ENCODE measurements at places on chromosomes 11 and 22. TPM values are rescaled to one million over a fixed set of nuclear protein-coding genes. Genes with fewer than 3 reads are reported as not detected.

Gene TECTA
- 0.65 TPM for total RNA-seq

Gene ENTHD1
- not detected for total RNA-seq

Gene SCO2
- 0.81 TPM for total RNA-seq

Gene RAC2
- total RNA-seq, result 61.9 TPM

Gene PANX2
- 0.65 TPM for total RNA-seq

Gene BRSK2
- total RNA-seq, result 0.16 TPM

Gene OR52J3
- not detected for total RNA-seq

Gene CLMP
- 178 TPM for total RNA-seq

Gene GGTLC2
- not detected for total RNA-seq

Gene UPK3A
- total RNA-seq, result not detected

Gene SEC14L6
- not detected for total RNA-seq

Gene ZFP91
- total RNA-seq, result 22.0 TPM

Gene SNU13
- total RNA-seq, result 164 TPM

Gene YPEL4
- total RNA-seq, result not detected

Gene PNPLA5
- not detected for total RNA-seq

Data from cardiac atrium fibroblast (primary cell).